ENCODE measurements at places on chromosomes 1 and 21.

DNA sequence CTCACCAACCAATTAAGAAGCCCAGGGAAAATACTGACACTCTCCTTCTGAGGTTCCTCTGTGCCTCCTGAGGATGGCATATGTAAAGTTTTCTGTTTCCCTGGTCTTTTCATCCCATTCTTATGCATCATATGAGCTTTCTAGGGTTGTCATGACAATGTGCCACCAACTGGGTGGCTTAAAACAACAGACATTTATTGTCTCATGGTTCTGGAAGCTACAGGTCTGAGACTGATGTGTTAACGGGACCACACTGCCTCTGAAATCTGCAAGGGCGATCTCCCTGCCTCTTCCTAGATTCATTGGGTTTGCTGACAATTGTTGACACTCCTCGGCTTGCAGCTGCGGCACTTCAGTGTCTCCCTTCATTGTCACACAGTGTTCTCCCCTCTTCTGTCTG lies 308.4 kb downstream of the RGS7 start:
- no peak for DNase-seq

GRCh38 chr1:44988531-44989156 lies 2.2 kb upstream of the EIF2B3 start:
- DNase-seq, result no peak

GRCh38 chr21:31370893-31371544 lies 27.0 kb upstream of the TIAM1 start:
- DNase-seq, result no peak

DNA sequence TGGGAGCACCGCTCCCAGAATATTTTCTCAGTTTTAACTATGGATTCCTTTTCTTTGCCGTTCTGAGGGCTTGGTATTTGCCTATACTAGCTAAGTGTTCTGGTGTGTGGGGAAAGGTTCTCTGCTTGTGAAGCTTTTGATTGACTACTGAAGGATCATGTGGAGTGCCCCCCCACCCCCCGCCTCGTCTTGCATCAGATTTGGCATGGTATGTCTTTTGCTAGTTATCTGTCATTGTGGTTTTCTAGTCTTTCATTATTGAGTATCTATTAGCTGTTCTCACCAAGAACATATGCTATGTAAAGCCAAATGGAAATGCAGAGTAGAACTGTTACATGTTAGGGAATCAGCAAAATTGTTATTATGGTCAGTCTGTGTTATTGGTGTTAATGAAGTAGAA lies 58.3 kb downstream of the MACF1 start:
- DNase-seq, result no peak

Data from Ammon's horn (tissue), 1 donor.